ENCODE measurements at places on chromosomes 5 and 9. TPM values are rescaled to one million over a fixed set of nuclear protein-coding genes. Genes with fewer than 3 reads are reported as not detected.

GRCh38 chr5:4306057-4306456 is 710.4 kb downstream of the IRX1 start:
- no peak for DNase-seq

- no peak for DNase-seq
These were observed 19.6 kb downstream of the ARHGEF37 start for GRCh38 chr5:149600932-149601331.

- DNase-seq = no peak
These were observed 364.7 kb upstream of the CD180 start for GRCh38 chr5:67561151-67561932.

IARS1 gene
- 112 TPM for total RNA-seq

ADAMTSL1 gene
- total RNA-seq = 6.7 TPM

PCDHGC5 gene
- total RNA-seq = 4.9 TPM

GRCh38 chr9:133758228-133758627 is 20.1 kb upstream of the SARDH start:
- peak; percentile 12 for DNase-seq

DNA sequence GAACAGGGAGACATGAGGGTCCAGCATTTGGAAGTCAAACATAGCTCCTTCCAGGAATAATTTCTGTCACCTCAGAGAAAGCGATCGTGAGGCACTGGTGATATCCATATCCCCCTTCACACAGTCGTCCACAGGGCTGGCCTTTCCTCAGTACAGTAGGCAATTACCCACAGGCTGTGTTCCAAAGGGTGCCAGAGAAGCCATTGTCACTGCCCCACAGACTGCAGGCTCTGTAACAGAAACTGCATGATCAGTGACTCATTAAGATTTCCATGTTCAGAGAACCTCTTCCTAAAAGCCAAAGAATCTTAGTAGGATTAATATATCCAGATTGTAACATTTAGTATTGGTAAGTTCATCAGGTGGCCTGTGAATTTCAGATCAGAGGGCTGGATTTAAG is 127.6 kb downstream of the RPS23 start:
- DNase-seq = no peak

DNA sequence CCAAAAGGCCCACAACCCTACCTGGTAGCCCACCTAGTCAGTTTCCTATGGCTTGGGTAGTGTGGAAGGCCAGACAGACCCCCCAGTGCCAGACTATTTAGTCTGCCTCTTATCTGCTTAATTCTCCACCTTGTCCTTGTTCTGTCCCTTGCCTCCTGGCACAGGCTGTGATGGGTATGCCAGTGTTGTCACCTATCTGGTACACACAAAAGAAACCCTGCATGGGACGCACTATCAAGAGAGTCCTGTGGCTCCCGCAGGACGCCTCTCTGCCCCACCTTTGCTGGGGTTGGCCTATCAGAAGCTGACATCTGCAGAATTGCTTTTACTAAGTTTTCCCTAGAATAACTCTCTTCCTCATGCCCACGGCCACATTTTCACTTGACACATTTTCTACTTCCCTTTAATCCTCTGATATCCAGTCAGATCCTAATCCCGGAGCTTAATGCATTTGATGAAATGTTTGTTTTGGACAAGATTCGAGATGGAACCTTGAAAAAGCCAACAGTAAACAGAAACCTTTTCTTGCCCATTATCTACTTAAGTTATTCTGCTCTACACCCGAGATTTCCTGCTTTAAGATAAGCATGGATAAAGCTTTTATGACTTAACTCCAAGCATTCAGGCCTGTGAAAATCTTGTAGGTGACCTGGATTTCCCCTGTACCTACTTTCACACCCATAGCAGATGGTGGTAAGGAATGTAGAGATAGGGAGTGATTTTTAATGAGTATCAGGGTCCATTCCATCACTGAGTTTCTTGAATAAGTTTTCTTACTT is 468.5 kb downstream of the ZNF608 start:
- no peak for DNase-seq

LCN6 gene
- 19.1 TPM for total RNA-seq

TEK gene
- 3.9 TPM for total RNA-seq

CDH18 gene
- 6.4 TPM for total RNA-seq

- DNase-seq = peak; percentile 27
These were observed 206.7 kb downstream of the FAM114A2 start for GRCh38 chr5:153831973-153832372.

RALGPS1 gene
- total RNA-seq = 36.9 TPM

DNA sequence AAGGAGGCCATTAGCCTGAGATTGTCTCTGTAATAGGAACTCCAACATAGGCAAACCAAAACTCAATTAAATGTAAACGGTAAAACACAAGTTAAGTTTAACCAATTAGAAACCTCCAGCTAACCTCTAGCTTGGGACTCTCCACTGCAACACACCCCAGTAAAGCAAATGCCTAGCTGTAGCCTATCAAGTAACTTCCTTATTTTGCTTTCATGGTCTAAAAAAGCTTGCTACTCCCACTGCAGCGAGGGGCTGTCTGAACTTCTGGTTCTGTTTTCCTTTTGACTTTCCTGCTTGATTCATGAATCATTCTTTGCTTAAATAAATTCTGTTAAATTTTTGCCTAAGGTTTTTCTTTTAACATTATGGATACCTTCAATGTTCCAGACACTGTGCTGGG is 24.4 kb upstream of the C5orf46 start:
- DNase-seq = no peak

DNA sequence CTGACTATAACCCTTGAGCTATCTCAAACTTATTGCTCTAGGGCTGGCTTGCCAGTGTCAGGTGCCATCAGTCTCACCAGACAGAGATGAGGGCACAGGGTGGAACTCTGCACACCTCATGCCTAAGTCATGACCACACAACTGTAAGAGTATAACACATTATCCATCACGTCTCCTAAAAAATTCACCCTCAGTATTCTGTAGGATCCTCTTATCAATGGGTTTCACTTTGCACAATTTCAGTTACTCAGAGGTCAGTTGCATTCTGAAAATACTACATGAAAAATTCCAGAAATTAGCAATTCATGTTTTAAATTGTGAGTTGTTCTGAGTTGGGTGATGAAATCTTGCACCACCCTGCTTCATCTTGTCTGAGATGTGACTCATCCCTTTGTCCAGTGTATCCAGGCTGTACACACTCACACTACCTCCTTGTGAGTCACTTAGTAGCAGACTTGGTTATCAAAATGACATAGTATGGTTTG is 690.9 kb upstream of the CDH18 start:
- no peak for DNase-seq

TNFSF15 gene
- 0.06 TPM for total RNA-seq

FOXD4L5 gene
- 0.24 TPM for total RNA-seq

PTCD2 gene
- 9.0 TPM for total RNA-seq

CATSPER3 gene
- total RNA-seq = 21.7 TPM

DNA sequence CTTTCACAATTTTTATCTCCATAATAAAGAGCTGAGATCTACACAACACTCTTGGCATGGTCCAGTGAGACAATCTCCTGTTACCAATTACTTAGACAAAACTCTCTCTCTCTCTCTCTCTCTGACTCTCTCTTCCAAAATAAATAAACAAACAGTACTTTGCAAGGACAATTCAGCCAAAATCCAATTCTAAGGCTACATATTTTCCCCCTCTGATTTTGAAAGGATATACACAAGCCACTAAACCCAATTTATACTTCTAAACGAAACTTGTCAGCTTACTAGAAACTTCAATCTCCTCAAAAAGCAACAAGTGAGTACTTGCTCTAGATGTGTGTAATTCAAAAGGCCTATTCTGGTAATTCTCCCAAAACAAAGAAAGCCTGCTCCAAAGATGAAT is 26.3 kb upstream of the TNPO1 start:
- DNase-seq = no peak

- no peak for DNase-seq
These were observed 7.3 kb downstream of the PAPPA start for GRCh38 chr9:116160676-116161571.

DNA sequence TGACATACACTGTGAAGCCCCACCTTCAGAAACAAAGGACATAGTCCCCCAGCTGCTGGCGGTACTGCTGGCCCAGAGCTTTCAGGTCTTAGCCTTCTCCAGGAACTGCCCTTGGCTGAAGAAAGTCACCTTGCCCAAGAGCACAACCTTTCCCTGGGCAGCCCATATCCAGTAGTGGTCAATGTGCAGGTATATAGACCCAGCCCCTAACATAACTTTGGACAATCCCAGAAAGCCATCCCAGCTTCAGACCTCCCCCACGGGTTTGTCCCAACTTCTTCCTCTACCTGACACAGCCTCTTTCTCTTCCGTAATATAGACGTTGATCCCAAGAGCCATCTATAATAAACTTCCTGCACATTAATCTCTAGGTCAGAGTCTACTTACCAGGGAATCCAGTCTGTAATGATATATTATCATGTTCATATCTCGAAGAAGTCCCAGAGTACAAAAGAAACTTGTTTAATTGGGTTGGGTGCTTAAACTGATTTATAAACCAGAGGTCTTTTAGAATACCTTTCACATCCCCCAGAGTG is 157.4 kb downstream of the SNCAIP start:
- no peak for DNase-seq

GRCh38 chr5:178468196-178468685 is 122.0 kb downstream of the COL23A1 start:
- no peak for DNase-seq

Data from testis (tissue), 5 donors.